Activated CD4-positive, alpha-beta memory T cell treated with anti-CD3 and anti-CD28 coated beads for 36 hours (primary cell): ENCODE measurements at places on chromosomes 2 and 18.

DNA sequence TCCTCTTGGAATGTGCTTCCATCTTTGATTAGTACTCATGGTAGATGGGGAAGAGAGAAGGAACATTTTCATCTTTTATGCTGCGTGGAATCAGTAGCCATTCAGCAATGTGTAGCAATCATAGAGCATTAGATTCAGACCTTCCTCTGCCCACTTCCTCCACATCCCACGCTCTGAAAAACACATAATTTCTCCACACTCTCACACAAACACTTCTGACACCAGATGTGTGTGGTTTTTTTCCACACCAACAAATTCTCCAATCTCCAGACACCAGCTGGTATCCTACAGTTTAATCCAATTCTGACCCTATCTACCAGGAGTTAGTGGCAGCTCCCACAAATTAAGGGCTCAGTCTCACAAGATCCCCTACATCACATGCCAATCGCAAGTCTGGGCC, 103.3 kb downstream of the AOX1 start:
- no peak for DNase-seq

DNA sequence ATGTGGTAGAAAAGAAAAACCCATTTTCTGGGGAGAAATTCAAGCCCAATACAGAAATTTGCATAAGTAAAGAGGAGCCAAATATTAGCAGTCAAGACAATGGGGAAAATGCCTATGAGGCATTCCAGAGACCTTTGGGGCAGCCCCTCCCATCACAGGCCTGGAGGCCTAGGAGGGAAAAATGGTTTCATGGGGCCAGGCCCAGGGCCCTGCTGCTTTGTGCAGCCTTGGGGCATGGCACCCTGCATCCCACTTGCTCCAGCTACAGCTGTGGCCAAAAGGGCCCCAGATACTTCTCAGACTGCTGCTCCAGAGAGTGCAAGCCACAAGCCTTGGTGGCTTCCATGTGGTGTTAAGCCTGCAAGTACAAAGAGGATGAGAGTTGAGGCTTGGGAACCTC, 51.3 kb upstream of the CYP1B1 start:
- no peak for DNase-seq

GRCh38 chr2:216033403-216033802, 20.1 kb upstream of the MREG start:
- DNase-seq = no peak

- DNase-seq = no peak
Measured at GRCh38 chr18:66077066-66077465, 326.3 kb downstream of the CDH7 start.

DNA sequence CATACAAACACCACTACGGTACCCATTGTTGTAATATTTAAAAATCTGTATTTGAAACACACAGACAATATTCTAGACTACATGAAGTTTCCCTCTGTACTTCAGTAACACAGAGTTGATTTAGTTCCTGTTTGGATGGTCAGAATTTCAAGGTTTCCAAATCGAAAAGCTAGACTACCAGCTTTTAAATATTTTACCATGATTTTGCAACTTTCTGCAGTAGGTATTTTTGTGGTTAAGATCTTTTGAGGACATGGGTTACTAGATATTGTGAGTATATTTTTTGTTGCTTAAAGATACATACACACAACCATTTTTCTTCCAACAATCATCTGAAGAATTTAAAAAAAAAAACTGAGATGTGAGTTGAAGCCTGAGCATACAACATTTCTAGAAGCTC, 10.9 kb downstream of the SERPINB5 start:
- no peak for DNase-seq

DNA sequence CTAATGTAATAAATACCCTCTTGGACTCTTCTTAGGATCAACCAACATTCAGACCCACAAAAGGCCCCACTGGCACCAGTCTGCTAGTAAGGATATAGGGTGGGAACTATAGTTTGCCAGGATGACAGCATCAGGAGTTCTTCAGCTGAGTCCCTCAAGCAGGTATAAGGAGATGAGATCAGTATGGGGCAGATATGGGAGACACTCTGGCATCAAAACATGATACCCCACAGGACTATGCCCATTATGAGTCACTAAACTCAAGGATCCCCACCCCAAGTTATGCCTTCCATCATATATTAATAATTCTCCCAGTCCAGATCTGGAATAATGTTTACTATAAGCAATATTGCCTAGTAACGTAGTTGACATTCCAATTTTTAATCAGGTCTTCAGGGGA, 83.1 kb upstream of the CCDC141 start:
- DNase-seq = no peak
